Stimulated activated CD4-positive, alpha-beta T cell treated with anti-CD3 and anti-CD28 coated beads, Interleukin-1b, Interleukin-23, amount 100 ng/mL, for 1 hour (primary cell): ENCODE measurements at places on chromosomes 12 and 14.

- DNase-seq: no peak
Observed at GRCh38 chr12:41123871-41124270, 64.2 kb upstream of the PDZRN4 start.

- no peak for DNase-seq
Observed at GRCh38 chr12:82832096-82832495, 145.4 kb downstream of the TMTC2 start.

DNA sequence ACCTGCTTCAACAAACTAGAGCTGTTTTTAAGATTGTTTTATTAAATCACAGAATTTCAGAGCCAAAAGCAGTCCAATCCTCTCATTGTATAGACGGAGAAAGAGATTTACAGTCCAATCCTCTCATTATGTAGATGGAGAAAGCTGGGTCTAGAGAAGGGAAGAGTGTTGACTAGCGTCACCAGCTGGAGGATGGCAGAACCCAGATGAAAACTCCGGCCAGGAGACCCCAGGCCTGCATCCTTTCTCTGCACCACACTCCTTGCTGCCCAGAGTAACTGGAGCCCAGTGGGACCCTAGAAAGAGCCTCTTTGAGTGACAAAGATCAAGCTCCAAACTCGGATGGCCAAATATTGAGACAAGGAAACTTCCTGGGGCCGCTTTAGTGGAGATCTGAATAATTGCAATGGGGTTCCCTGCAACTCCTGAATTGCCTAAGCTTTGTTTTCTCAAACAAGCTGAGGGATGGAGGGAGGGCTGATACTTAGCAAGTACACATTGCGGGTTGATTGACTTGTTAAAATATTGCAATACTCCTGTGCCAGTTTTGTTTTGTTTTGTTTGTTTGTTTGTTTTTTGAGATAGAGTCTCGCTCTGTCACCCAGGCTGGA, 12.5 kb downstream of the AMDHD1 start:
- DNase-seq: no peak

DNA sequence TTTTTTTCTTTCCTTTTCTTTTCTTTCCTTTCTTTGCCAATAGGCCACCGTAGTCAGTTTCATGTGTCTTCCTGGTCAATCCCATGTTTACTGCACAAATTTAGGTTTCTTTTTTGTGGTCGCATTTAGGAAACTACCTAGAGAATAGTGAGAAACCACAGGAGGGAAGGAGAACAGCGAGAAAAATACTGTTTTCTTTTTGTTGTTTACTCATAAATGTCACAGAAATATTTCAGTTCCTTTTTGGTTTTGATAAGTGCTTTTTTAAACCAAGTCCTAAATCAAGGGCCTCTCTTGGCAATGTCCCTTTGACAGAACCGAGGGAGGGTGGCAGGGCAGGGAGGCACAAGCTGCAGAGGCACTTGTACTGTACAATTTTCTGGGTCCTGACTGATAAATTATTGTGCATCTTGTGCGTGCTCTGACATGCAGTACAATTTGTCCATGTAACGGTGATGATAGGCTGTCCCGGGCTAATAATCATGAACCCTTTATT, 326.1 kb downstream of the CACNA1C start:
- DNase-seq: no peak

DNA sequence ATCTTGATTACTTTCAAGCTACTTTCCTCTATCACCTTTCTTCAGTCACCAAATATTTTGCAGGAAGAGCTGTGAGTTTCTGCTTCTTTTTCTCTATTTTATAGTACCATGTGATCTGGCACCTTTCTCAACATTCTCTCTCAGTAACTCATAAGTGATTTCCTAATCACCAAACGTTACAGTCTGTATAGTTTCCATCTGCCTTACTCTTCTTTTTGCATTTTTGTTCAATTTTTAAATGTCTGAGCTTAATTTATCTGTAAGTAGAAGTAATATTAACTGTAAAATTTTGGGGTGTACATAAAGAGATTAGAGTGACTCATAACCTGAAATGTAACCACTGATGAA, 422.1 kb upstream of the SYT1 start:
- no peak for DNase-seq

- DNase-seq: no peak
Observed at GRCh38 chr14:31229638-31230572, 22.3 kb upstream of the HECTD1 start.

DNA sequence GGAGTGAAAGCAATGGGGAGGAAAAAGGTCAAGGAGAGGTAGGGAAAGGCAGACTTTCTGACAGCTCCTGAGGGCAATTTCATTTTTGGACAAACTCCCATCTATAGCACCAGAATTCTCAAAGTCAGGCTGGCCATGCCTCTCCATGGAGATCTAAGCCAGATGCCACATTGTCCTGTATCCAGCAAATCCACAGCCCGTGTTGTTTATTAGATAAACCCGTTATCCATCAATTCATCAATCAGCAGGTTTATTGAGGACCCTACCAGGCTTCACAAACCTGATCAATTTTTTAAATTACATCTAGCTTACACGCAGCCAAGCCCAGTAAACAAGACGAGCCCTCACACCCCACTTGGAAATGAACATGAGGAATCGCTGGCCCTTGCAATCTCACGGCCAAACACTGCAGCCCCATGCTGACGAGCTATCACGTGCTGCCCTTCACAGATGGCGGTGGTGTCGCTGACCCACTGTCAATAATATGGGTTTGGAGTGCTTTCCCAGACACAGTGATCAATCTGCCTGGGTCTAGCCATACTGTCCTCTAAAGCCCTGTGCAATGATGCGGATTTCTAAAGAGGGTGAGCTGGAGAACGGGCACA, 332.9 kb downstream of the DPF3 start:
- no peak for DNase-seq

GRCh38 chr14:102633906-102634595, 41.6 kb downstream of the RCOR1 start:
- no peak for DNase-seq
